ENCODE measurements at places on chromosomes 7 and 10.

- DNase-seq: peak; percentile 17
These were observed at the start of gene LAMB1 for GRCh38 chr7:108002726-108003598. TSS of gene LAMB1 (minus strand) at chr7:108003161. CDS start at chr7:108002885, 276 bp downstream.

DNA sequence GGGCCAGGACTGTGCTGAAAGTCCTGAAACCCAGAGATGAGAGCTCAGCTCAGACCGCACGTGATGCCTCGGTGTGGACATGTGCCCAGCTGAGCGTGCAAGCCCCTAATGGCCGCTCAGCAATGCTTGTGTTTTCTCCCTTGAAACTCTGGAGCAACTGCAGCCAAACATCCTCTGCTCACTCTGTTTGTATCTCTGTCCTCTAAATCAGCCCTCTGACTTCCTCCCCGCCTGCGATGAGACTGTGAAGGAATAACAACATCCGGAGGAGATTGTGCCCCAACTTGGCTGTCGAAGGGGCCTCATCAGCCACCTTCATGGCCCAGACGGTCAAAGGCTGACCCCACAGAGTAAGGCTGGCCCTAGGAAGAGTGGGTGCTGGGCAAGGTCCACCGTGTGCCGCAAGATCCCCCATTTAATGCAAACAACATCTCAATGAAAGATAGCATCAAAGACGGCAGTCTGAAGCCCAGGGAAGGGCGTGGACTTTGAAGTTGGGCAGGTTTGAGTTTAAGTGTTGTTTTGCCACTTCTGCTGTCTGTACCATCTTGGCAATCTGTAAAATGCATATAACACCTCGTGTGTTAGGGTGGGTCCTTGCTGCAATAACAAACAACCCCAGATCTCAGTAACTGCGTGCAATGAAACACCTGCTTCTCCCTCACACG, 39.9 kb downstream of the CALML3 start:
- DNase-seq: no peak

DNA sequence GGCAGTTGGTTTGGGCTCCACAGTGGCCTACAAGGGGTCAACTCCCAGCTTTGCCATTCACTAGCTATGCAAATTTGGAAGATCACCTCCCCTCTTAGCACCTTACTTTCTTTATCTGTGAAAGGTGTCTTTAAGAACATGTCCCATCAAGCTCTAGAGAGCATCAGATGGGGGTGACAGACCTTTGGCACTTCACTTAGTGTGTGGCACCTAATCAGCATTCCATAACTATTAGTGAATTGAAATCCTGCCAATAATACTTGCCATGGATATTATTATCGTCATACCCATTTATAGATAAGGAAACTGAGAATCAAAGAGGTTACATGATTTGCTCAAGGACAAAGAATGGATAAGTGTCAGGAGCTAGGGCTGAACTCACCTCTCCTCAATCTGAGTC, 51.9 kb downstream of the PLPP4 start:
- no peak for DNase-seq

- no peak for DNase-seq
These were observed 148.6 kb downstream of the NEBL start for GRCh38 chr10:20748551-20748950.

- DNase-seq: no peak
These were observed 47.9 kb upstream of the MYL10 start for GRCh38 chr7:101676956-101677355.

DNA sequence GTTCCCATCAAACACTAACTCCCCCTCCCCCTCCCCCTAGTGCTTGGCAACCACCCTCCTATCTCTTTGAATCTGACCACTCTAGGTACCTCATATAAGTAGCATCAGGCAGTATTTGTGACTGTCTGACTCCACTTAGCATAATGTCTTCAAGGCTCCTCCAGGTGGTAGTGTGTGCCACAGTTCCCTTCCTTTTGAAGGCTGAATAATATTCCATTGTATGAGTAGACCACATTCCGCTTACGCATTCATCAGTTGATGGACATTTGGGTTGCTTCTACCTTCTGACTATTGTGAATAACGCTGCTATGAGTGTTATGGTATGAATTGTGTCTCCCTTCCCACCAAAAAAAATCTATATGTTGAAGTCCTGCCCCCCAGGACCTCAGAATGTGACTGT, 89.6 kb downstream of the PRKAG2 start:
- DNase-seq: no peak

DNA sequence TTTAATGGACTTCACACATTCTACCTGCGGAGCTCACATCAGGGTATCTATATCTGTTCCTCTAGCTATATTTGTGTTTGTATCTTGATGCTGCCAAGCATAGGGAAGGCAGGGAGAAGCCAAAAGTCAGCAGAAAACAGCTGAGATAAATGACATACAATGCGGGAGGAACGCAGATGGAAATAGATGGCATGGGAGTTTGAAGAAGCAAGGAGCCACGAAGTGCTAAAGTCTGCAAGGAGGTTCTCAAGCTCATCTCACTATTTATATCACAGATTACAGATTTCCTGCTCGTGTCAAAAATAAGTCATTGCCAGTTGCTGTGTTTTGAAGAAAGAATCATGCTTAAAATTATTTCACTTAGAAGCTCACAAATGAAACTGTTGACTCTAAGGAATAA, 180.5 kb downstream of the DPP6 start:
- DNase-seq: no peak

DNA sequence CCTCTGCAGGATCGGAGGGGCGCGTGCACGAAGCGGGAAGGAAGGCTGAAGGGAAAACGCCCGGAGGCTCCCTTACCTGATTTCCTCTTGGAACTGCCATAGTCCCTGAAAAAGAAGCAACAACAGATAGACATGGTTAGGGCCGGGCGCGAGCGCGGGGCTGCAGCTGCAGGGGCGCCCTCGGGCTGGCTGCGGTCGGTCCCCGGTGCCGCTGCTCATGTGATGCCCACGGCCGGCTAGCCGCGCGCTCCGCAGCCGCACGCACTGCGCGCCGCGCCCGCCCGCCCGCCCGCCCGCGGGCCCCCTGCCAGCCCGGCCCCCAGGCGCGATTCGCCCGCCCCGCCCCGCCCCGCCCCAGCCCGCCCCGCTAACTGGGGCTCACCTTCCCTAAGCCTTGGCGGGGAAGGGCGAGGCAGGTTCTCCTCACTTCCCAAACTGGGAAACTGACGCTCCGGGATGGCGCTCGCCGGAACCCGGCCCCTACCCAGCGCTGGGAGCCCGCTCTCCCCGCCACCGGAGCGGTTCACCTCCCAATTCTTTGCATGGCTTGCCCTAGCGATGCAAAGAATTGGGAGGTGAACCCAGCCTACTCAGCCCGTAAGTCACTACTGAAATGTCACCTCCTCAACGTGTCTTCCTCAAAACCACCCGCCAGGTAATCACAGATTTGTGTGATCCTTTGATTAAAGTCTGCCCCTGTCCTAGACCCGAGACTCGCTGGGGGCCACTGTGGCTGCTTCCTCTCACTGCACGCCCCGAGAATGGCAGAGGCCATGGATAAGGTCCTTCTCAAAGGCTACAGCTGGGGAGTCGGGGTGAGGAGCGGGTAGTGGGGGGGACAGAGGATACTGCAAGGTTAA, 162.2 kb downstream of the SH3PXD2A start:
- no peak for DNase-seq

- DNase-seq: no peak
These were observed 764.9 kb upstream of the AUTS2 start for GRCh38 chr7:68833422-68833821.

DNA sequence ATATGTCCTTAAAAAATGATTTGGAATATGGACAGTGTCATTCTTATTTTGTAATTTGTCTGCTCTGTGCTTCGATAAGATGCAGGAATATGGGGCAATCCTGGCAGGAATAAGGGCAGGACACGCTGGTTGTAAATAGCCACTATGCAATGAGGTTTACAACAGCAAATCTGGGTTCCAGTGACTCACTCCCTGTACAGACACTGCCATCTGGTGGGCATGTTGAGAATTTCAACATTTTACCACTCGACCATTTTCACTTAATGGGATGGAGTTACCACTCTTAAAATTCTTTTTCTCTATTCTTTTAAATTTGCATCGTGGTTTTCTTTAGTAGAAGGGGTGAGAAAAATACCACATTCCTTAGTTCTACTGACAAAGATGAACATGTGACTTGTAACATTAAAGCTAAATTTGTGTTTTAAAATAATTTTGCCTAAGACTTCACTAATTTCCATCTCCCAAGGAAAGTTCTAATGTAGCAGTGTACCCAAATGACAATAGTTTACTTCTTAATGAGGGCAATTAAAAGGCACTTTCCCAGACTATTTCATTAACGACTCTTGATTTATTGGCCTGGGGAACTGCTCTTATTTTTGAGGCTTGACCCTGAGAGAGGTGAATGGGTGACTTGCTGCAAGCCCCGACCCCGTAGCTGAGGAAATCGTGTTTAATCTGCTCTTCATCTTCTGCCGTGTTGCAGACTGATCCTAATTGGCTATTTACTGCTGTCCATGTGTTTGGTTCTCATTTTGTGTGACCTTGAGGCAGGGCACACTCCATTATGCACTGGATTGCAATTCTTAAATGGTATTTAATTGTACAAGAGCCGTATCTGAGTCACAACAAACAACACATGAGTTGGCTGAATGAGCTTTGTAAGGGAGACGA, 173.6 kb upstream of the IMMP2L start:
- no peak for DNase-seq

- DNase-seq: no peak
These were observed 121.6 kb upstream of the ZNF92 start for GRCh38 chr7:65251851-65252620.

- DNase-seq: no peak
These were observed 25.8 kb upstream of the AKR1C3 start for GRCh38 chr10:5068274-5068984.

DNA sequence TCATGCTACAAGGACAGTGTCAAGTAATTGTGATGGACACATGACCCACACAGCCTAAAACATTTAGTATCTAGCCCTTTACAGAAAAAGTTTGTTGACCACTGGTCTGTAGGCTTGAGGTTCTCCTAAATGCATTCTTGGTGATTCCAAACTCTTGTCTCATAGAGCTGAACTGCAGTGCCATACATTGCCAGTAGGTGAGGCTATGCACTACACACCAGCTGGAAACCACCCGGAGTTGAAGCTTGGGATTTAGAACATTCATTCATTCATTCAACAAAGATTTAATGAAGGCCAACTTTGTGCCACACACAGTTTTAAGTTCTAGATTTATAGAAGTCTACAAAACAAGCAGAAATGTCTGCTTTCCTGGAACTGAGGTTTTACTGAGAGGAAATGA, 77.3 kb upstream of the TCF7L2 start:
- DNase-seq: no peak

DNA sequence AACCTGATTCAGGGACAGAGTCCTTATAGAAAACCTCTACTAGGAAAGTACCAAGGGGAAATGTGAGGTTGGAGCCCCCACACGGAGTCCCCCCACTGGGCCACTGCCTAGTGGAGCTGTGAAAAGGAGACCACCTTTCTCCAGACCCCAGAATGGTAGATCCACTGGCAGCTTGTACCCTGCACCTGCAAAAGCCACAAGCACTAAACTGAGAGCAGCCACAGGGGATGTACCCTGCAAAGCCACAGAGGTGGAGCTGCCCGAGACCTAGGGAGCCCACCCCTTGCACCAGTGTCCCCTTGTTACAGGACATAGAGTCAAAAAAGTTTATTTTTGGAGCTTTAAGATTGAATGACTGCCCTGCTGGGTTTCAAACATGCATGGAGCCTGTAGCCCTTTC, 87.2 kb upstream of the KCNMA1 start:
- DNase-seq: no peak

DNA sequence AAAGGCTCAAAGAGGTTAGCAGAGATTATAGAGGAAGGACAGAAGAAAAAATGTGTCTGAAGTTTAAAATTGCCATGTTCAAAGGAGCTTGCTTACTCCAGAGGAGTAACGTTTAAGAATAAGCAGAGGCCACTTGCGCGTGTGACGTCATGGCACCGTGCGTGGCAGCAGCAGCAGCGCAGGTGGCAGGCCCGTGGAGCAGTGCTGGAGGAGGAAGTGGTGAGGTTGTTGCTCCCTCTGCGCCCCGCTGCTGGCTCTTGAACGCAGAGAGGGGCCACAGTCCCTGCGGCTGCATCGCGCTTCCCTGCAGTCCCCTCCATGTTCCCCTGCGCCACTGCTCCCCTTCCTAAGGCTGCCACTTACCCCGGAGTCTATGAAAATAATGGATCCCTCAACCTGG, 37.5 kb downstream of the GDI2 start:
- no peak for DNase-seq

GRCh38 chr7:139078399-139078798, 31.1 kb downstream of the ZC3HAV1 start:
- DNase-seq: no peak

- no peak for DNase-seq
These were observed 15.8 kb downstream of the SFXN4 start for GRCh38 chr10:119149729-119150128.

- DNase-seq: no peak
These were observed 646.2 kb downstream of the GATA3 start for GRCh38 chr10:8700689-8701088.

DNA sequence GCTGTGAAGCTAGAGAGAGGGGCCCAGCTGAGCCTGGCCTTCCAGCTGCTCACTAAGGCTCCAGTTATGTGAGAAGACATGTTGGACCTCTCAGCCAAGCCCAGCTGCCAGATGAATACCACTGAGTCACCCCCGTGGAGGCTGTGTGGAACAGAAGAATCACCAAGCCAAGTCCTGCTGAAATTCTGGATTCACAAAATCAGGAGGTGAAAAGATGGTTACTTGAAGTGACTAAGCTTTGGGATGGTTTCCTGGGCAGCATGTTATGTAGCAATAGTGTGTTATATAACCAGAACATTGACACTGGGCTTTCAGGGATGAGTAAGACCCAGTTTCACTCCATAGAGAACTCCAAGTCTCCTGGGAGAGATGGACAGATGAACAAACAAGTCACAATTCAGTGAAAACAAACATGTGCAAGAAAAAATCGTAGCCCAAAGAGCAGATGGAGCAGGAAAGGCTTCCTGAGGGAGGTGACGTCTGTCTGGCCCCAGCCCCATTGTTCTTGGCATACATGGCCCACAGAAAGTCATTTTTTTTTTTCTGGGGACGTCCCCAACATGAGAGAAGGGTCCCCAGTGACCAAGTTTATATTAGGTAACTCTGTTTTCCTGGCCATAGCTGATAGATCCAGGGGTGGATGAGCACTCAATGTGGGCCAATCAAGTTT, 64.1 kb upstream of the PDZD8 start:
- DNase-seq: no peak

Measured in cortex of kidney (tissue), 1 donor.